ENCODE measurements at places on chromosomes 5 and 9. TPM values are rescaled to one million over a fixed set of nuclear protein-coding genes. Genes with fewer than 3 reads are reported as not detected.

DNA sequence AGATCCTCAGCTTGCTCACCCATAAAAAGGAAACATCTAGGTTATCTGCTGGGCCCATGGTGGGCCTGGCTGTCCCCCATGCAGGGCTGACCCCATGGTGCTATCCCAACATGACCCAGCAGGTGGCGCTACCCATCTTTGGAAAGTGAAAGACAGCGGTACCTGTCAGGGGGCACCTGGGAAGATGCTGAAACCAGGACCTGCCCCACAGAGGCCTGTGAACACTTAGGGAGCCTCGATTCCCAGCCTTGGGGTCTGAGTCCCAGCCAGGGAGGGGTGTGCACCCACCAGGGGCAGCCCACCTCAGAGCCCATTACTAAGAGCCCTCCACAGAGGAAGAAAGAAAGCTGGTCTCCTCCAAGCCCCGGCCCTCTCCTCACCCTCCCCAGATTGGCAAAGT lies 46.6 kb upstream of the IPPK start:
- DNase-seq: peak; percentile 44

GRCh38 chr5:169065400-169065799 lies 235.5 kb downstream of the SLIT3 start:
- no peak for DNase-seq

STPG3 gene
- not detected for total RNA-seq

XRCC4 gene
- 7.5 TPM for total RNA-seq

DNA sequence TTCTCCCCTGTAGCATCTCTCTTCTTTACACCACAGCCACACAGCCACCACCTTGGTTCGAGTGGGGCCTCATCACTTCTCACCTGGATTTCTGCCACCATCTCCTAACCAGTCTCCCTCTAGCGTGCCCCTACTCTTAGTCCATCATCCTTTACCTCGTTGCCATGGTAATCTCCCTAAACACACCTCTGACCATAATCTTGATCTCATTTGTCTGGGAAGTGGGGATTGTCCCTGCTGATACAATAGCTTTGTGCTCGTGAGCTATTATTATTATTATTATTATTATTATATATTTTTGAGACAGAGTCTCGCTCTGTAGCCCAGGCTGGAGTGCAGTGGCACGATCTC lies 76.5 kb upstream of the HSPA9 start:
- DNase-seq: no peak

DNA sequence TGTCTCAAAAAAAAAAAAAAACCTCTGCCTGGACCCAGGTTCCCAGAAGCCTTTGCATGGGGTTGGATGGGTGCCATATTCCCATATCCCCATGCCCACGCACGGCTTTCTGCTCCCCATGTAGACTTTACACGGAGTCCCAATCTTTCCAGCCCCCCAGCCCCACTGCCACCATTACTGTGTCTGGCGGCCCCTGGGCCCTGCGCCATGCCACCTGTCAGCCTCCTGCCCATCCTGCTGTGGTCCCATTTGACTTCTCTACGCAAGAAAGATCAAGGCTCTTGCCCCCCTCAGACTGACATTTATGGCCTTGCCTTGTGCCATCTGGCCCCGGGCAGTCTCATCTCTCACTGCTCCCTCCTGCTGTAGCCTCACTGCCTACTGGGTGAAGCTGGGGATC lies 6.5 kb upstream of the AK1 start:
- DNase-seq: no peak

ORM2 gene
- 29.9 TPM for total RNA-seq

ACOT12 gene
- total RNA-seq: not detected

DNA sequence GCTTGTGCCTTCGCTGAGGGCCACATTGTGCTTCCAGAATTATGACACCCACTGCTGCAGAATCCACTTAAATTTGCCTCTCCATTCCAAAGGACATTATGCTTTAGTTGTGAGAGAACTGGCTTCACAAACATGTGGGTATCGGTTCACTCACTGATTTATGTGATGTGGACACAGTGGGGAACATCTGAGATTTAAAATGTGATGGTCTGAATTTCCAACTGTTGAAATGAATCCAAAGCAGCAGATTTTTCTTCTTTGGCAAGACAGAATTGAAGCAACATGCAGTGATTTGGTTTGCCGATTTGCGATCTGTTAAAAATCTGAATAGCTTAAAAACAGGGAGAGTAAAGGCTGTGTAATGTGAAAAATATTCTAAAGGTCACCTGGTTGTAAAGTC lies 20.3 kb downstream of the PCSK5 start:
- no peak for DNase-seq

HMGCS1 gene
- 279 TPM for total RNA-seq

Data from left lung (tissue), 14 donors.